ENCODE measurements at places on chromosomes 16 and 17.

- DNase-seq = no peak
Observed at GRCh38 chr16:11105038-11105903, 150.7 kb downstream of the SOCS1 start.

GRCh38 chr17:20071824-20072691, 62.9 kb downstream of the SPECC1 start:
- DNase-seq = no peak

- DNase-seq = no peak
Observed at GRCh38 chr17:74737299-74738050, 419 bp downstream of the RAB37 start.

GRCh38 chr17:44601973-44602372, 44.7 kb downstream of the FZD2 start:
- no peak for DNase-seq

DNA sequence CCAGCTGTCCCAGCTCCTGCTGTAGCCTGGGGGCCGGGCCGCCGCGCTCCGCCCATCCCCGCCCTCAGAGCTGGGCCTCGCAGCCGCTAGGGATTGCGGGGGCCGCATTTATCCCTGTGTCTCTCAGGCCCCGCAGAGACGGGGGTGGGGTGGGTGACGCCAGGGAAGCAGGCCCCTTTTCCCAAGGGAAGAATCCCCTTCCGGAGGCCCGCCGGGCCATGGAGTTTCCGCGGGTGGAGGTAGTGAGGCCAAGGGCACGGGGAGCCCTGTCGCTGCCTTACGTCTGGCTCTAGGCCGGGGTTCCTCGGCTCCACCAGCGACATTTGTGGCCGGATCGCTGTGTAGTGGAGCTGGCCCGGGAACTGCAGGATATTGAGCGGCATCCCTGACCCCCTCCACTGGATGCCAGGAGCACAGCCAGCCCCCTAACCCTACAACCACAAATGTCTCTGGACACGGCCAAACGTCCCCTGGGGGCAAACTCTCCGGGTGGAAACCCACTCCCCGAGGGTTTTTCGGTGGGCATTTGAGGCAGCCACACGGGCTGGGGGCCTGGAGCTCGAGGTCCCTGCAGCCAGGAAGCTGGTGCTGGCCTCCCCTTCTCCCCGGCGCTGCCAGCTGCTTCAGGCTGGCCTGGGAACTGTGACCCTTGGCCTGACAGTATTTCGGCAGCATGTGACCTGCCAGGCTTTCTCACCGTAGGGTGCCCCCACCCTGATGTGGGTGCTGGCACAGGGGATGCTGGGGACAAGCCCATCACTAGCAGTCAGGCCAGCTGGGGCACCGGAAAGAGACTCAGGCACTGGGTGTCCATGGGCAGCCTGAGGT, 12.0 kb upstream of the CD300A start:
- DNase-seq = no peak
